Stimulated activated CD4-positive, alpha-beta T cell treated with anti-CD3 and anti-CD28 coated beads, Interleukin-15, amount 100 ng/mL, for 48 hours (primary cell): ENCODE measurements at places on chromosomes 5 and 9.

DNA sequence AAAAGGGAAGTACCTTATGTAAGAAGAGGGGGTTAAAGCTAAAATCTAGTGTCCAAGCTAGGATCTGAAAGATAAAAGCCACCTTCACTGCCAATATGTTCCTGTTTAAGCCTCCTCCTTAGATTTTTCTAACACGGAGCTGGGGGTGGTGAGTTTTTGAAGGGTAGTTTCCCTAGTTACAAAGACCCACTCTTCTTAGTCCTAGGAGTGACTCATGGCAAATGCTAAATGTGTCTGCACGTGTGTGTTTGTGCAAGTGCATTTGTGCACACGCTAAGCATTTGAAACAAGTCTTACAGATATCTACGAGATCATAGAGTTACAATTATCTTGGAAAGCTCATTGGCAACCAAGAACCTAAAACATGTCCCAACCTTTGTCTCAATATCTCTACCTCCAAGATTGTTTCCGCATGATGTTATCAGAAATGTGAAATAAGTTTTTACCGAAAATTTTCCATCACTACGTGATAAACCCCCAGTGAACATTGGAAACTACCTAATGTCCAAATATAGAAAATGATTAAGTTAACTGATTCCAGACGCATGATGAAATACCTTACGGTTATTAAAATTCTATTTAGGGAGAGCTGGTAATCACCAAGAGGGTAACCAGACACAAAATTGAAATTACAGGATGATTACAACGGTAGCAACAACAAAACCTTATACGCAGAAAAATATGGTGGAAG, 78.0 kb upstream of the HRH2 start:
- DNase-seq, result no peak

GRCh38 chr5:4901924-4902323, 238.2 kb upstream of the ADAMTS16 start:
- DNase-seq, result no peak

- DNase-seq, result no peak
Measured at GRCh38 chr5:39794513-39795210, 369.9 kb upstream of the DAB2 start.

DNA sequence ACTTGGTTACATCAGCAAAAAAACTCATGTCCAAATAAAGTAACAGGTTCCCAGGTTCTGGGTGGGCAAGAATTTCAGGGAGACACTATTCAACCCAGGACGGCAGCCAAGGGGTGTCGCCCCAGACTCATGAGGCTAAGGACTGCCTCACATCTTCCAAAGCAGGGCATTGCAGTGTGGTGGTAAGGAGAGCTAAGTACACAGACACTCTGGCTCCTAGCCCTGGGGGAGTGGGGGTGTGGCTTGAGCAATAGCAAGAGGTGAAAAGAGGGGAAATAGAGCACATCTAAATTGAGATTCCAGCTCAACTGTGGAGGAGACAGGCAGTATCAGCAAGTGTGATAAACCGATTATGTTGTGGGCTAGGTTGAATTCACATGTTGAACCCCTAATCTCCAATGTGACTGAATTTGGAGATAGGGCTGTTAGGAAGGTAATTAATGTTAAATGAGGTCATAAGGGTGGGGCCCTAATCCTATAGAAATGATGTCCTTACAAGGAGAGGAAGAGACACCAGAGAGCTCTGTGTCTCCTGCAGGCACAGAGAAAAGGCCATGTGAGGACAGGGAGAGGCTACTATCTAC, 49.9 kb upstream of the MARCHF11 start:
- no peak for DNase-seq

- DNase-seq, result no peak
Measured at GRCh38 chr5:148748702-148749392, 77.6 kb upstream of the ADRB2 start.

DNA sequence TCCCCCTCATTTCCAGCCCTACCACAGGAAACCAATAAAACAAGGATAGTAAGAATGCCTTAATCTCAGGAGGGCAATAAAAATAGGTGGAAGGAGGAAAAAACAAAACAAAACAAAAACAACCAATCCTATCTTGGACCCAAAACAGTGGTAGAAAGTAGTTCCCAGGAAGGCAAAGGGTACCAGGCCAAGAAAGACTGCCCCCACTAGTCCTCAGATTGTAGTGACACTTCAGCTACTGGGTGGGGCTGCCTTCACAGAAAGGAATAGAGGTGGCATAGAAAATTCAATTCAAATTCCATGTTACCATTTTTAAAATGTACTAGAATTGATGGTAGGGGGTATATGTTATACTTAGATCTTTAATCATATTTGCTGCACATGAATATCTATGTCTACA, 59.3 kb downstream of the DPYSL3 start:
- DNase-seq, result no peak

DNA sequence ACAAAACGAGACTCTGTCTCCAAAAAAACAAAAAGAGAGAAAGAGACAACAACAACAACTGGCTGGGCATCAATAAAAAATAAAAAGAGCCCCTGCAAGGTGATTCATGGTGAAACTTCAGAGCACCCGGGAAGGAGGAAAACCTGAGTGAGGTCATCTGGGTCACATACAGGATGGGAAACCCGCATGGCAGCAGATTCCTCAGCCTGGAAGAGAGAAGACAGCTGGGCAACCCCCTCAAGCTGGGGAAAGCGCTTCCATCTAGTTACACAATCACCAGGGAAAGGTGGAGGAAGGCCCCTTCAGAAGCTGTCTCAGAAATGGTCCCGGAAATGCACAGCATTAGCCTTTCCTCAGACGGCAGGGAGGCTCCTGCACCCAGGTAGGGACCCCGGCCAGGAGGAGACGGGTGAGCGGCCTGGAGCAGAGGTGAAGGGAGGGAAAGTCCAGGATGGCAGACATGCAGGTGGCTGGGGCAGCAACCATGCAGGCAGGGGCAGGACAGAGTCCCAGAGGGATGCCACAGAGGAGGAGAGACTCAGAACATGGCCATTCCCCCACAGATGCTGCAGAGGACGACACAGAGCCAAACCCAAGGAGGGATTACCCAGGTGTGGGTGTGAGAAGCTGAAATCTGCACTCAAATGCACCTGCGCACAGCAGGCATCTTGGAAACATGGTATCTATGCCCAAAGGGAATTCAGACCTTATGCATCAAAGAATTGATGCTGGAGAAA, 29.4 kb downstream of the CAMSAP1 start:
- DNase-seq, result no peak

- no peak for DNase-seq
Measured at GRCh38 chr9:124213396-124213795, 44.4 kb upstream of the NEK6 start.

DNA sequence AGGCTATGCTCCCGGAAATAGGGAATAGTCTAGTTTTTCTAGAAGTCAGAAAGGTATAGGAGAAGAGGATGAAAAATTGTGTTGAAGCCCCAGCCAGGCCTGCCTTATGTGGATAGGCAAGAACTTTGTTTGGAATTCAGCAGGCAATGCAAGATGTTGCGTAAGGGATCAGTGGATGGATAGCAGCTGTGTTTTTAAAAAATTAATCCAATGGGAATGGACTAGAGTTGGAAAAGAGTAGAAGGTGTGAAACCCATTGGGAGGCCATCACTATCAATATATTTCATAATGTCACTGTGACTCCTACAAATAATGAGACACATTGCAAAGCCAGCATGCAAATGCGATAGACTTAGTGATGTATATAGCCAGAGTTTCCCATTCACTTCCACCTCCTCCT, 281.9 kb downstream of the MARCHF11 start:
- no peak for DNase-seq

DNA sequence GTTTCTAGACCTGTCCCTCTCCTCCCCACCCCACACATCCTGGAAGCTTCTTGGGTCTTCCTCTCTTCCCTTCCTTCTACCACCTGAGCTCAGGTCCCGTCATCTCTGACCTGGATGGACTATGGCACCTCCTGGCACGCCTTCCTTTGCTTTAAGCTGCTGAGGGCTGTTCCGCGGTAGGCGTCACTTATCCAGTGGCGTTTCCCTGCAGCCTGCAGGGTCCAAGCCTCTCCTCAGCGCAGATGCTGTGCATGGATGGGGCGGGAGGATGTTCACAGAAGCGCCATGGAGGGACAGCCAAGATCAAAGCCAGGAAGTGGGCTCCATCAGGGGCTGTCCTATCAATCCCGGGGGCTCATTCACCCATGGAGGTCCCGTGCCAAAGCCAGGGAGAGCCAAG, 23.8 kb upstream of the CNOT6 start:
- DNase-seq, result no peak
